Head of caudate nucleus (tissue), 42 donors: ENCODE measurements at places on chromosomes 16 and 17.

GRCh38 chr16:14616280-14616679 is 13.8 kb downstream of the PARN start:
- DNase-seq = no peak

DNA sequence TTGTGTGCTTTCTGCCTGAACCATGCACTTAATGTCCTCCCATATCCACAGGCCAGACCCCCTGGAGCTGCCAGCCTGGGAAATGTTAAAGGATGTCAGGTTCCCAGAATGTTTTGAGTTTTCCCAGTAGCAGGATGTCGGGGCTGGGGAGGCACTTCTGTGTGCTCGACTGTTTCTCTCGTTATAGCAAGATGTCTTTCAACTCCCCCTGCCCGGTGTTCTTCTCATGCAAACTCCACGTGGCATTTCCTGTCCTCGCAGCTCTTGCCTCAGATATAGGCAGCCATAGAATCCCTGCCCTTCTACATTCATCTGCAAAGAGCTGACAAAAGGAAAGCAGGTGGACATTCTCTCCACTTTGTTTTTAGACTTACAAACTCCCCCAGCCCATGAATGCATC is 457.2 kb upstream of the CDH11 start:
- no peak for DNase-seq

- no peak for DNase-seq
These were observed 638 bp upstream of the TMEM88 start for GRCh38 chr17:7854078-7854777.

- no peak for DNase-seq
These were observed 199.1 kb downstream of the TMEM114 start for GRCh38 chr16:8391257-8391656.

DNA sequence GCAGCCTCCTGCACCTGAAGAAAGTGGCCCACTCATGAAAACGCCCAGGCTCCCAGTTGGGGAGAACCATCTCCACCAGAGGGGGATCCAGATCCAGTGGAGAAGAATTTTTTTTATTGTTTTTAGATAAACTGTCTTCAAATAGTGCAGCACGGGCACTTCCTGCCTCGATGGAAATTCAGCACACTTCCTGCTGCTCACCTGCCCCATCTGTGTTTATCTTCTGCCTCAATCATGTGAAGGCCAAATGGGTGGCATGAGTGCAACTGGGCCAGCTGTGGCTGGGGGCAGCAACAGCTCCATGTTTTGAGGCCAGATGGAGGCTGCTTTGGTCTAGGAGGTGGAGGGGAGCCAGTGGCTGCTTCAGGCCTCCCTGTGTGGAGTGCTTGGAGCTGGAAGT is 75.9 kb upstream of the WSB1 start:
- no peak for DNase-seq

DNA sequence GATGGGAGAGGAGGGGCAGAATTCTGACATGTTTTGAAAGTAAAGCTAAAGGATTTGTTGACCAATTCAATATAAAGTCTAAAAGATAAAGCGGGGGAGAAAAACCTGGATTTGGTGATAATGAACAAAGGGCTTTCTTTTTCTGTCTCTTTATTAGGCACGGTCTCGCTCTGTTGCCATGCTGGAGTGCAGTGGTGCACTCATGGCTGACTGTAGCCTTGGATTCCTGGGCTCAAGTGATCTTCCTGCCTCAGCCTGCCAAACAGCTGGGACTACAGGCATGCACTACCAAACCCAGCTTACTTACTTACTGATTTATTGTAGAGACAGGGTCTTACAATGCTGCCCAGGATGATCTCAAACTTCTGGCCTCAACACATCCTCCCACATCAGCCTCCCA is 7.5 kb downstream of the CDR2 start:
- DNase-seq = no peak

- DNase-seq = peak; percentile 40
These were observed 1.5 kb downstream of the CACNA1H start for GRCh38 chr16:1154291-1154886.

GRCh38 chr17:78601577-78602190 is 24.5 kb upstream of the DNAH17 start:
- DNase-seq = no peak

- DNase-seq = no peak
These were observed 169.5 kb upstream of the ZNF267 start for GRCh38 chr16:31704138-31704537.

DNA sequence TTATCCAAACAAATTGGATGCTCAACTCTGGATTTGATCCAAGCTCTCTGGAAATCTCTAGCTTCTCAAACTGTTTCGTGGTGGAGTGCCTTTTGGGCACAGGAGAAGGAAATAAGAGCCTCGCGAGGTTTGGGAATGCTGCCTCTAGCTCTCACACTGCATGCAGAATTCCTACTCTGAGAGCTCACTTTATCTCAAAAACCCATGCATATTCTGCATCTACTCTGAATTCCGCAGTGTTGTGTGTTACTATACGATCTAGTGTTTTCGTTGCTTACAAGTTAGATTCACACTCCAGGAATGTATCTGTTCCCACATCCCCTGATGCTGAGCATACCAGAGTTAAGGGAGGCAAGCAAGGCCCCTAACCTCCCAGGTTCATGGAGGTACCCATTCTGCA is 462.7 kb downstream of the WWOX start:
- DNase-seq = no peak

DNA sequence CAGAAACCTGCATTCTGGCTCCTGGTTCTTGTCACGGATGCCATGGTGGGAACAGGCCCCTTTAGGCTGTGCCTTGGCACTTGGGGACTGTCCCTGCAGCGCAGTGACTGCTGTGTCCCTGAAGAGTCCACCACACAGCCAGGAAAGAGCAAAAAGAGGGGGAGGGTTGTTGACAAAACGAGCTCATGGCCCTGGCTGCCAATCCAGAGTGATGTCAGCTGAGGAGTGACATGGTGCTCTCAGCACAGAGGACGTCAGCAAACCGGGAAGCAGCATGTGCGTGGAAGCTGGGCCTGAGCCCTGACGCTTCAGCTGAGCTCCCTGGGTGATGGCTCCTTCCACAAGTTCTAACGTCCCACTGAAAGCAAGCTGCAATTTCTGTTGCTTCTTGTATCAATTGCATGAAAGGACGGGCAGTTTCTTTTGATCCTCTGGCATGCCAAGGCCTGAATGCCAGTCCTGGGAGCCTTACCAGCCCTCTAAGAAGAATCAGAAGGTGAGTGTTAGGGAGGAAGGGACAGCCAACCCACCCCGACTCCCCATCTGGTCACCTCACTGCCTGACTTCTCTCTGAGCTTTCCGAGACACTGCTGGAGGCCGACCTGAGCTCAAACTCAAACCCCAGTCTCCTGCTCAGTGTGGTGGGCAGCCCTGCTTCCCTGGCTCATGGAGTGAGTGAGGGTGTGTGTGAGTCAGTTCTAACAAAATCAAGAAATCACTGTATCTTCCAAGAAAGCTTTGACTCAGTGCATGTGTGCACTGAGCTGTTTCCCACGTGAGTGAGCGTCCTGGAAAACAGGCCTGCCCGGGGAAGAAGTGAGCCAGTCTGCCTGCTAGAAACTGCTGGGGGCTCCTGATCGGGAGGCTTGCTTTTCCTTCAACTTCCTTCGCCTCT is 14.7 kb upstream of the WNT3 start:
- no peak for DNase-seq

DNA sequence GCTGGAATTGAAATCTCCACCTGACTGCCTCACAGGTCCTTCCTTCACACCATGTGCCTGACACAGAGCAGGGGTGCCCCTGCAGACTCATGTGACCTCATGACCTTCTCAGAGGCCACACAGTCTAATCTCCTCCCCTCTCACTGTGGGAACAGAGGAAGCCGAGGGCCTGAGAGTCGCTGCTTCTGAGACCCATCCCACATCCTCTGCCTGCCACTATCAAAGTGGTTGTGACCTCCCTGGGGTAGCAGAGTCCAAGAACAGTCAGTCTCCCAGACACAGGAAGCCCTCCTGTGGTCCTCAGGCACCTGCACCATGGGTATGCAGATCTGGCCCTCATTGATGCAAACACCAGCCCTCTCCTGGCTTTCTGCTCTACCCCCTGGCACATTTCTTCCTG is 78.5 kb downstream of the RAB11FIP4 start:
- DNase-seq = no peak

DNA sequence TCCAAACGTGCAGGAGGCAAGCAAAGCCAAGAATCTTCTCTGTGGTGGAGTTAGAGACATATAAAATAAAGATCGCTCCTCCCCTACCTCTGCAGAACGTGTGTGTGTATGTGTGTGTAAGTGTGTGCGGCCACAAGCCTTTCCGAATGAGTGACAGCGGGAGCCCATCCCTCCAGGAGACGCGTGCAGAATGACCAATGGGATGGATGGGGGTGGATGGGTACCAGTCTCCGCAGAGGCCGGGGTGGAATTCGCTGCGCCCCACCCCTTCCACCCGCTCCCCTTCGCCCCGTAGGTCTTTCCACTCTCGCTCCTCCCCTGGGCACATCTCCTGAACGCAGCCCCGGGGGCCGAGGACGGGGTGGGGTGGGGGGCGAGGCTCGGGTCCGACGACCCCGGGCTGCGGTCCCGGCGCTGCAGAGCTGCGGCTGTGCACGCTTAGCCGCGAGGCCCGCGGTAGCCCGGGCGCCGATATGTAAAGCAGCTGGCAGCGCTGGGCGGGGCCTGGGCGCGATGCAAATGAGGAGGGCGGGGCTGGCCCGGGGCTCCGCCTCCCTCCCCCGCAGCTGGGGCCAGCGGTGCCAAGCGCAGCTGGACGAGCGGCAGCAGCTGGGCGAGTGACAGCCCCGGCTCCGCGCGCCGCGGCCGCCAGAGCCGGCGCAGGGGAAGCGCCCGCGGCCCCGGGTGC is at the start of gene PRKCB:
TSS of gene PRKCB (plus strand) at position 594 of the 688 bp plus-strand sequence.
- peak; percentile 91 for DNase-seq

DNA sequence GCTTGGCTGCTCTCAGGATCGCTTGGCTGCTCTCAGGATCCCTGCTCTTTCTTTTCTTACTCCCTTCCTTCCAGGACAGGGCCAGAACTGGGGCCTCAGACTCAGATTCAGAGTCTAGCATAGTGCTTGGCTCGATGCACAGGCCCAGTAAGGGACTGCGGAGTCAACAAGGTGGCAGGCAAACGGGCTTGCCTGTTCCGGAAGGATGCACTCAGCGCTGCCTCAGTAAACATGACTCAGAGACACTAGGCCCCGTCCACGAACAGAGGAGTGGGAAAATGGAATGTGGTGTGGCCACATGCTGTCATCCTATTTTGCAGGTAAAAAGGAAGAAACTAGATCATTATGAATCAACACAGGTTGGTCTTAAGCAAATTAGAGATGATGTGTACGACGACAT is 9.8 kb downstream of the SPHK1 start:
- DNase-seq = no peak

DNA sequence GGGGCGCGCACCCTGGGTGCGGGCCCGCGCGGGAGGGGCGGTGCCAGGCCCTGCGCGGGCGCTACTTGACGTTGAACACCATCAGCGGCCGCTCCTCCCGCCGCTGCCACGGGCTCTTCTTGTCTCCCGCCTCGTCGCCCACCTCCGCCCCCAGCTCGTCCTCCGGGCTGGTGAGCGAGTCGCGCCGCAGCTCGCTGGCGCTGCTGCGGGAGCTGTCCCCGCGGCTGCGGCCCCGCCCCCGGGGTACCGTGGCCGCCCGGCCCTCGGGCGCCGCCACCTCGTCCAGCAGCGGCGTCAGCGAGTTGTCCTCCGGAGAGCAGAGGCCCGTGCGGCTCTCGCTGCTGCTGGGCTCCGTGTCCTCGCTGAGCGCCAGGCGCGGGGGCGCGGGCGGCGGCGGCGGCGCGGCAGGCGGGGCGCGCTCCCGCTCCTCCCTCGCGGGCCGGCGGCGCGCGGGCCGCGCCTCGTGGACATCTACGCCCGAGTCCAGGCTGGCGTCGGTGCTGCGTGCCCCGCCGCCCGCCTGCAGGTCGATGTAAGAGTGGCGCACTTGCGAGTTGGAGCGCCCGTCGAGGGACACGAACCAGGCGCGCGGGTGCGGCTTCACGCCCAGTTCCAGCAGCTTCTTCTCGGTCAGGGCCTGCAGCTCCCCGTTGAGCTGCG is 8.7 kb downstream of the GRN start:
- DNase-seq = no peak

- no peak for DNase-seq
These were observed 23.2 kb upstream of the ARHGAP17 start for GRCh38 chr16:25038239-25038954.

DNA sequence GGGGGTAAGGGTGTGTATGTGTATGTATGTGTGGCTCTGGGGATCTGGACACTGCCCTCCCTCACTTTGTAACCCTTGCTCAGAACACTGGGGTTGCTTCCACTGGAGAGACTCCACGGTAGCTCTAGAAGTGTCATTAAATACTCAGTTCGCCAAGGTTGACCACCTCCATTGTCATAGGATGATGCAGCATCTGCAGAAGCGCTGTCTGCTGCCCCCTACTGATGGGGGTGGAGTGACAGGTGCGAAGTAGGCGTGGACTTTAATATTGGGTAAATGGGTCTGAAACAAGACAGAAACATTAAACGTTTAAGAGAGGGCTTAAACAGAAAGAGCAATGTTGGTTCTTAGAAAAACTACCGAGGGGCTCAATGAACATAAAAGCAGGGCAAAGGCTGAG is 35.5 kb upstream of the STAC2 start:
- no peak for DNase-seq

GRCh38 chr17:74249590-74250270 is 24.3 kb upstream of the DNAI2 start:
- peak; percentile 53 for DNase-seq

GRCh38 chr17:58121925-58122324 is 26.3 kb upstream of the OR4D1 start:
- DNase-seq = peak; percentile 16

GRCh38 chr17:39835038-39835786 is 28.9 kb downstream of the IKZF3 start:
- no peak for DNase-seq

DNA sequence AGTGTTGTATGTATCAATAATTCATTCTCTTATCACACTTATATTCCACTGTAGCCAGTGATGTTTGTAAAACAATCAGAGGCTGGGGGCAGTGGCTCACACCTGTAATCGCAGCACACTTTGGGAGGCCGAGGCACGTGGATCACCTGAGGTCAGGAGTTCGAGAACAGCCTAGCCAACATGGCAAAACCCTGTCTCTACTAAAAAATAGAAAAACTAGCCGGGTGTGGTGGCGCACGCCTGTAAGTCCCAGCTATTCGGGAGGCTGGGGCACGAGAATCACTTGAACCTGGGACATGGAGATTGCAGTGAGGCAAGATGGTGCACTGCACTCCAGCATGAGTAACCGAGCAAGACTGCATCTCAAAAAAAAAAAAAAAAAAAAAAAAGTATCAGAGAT is 217.0 kb downstream of the CPPED1 start:
- no peak for DNase-seq

DNA sequence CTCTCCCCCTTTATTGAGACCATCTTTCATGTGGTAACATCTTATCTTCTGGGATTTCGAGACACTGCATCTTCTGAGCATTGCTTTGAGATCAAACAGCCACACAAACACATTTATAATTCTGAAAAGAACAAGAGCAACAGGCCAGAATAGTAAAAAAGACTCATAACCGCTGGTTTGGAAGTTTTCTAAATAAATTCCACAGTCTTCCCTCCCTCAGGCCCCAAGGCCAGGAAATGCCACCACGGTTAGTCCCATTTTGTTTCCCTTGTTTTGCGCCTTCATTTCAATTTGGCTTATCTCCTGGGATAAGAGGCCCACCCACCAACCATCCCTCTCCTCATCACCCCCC is 25.3 kb downstream of the LITAF start:
- no peak for DNase-seq
